ENCODE measurements at places on chromosomes 3 and 15.
A peak's percentile ranks its signal among the peaks of the same experiment; 100 is the strongest.

DNA sequence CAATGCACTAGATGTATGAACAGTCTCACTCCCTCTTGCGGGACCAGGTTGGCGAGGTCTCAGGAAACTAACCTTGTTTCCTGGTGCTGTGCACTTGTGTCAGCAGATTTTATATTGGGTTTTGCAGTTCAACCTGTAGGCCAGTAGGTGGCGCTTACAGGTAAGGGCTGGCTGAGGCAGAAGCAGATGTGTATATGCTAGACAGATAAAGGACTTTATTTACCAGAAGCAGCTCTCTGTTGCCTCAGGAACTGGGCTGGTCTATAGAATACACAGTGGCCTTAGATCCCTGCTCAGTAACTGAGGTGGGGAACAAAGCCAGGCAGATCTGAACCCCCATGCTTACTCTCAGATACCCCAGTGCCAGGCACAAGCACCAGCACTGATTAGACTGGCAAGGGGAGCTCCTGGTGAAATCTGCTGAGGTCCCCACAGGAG is 296.8 kb downstream of the DOCK3 start:
- peak; percentile 60 for DNase-seq

GRCh38 chr15:82105451-82106215 is 59.8 kb upstream of the MEX3B start:
- no peak for DNase-seq

DNA sequence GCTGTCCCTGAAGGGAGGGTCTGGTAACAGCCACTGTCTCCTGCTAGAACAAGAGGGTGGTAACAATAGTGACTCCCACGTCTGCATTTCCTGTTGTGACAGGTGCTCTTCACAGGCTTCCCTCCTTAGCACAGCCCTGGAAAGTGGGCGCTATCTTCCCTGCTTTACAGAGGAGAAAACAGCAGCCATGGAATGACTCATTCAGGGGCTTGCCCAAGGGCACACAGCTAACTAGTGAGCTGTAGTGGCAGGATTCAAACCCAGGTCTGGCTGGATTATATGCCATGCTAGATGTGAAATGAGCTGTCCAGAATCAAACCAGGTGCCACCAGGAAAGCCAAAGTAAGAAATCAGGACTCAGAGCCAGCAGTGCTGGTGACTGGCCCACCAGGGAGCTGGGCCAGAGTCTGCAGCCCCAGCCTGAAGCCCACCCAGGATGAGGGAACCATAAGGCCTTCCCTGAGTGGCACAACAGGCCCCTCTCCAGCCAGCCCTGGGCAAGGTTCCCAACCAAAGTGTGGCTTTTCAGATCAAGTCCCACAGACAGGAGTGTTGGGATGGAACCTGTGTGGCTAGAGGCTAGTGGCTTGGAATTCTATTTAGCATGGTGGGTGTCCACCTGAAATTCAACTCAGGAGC is 102.4 kb downstream of the ETFA start:
- DNase-seq, result peak; percentile 13

DNA sequence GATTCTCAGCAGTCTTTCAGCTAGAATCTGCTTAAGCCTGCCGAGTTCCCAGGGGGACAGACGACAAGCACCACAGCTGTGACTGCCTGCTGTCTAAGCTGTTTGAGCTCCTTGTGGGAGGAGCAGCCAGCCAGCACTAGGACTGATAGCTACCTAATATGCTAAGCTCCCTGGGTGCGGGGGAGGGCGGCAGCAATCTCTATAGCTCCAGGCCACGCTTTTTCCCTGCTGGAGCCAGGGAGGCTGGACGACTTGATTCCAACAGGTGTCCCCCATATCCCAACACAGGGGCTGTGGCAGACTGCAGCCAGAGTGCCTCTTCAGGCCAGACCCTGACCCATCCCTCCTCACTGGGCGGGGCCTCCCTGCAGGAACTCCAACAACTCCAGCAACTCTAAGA is 134.1 kb upstream of the ARPP21 start:
- DNase-seq, result no peak

DNA sequence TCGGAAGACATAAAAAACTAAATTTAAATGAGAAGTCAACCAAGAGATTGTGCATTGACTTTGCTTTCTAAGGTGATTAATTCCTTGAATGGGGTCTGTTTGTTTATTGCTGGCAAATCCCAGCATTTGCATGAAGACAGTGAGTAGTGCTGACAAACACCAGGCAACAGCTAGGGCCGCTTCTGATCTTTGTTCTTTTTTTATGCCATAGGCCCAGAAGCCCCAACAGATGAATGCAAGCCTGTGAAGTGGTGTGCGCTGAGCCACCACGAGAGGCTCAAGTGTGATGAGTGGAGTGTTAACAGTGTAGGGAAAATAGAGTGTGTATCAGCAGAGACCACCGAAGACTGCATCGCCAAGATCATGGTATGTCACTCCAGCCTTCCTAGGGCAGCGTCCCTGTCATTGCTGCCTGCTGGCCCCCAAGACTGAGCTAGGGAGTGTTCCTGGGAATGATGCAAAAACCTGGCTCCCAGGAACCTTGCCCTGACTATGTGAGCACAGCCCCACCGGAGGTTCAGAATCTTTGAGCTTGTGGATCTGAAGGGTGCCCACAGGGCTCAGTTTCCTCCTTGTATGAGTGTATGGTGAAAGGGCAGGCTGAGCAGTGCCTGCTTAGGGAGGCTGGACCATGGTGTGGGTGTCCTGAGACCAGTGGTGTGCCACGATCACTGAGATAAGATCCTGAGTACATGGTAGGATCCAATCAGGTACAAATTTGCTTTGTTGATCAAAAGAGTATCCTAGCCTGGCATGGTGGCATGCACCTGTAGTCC is 13.0 kb downstream of the TF start:
- DNase-seq, result no peak

DNA sequence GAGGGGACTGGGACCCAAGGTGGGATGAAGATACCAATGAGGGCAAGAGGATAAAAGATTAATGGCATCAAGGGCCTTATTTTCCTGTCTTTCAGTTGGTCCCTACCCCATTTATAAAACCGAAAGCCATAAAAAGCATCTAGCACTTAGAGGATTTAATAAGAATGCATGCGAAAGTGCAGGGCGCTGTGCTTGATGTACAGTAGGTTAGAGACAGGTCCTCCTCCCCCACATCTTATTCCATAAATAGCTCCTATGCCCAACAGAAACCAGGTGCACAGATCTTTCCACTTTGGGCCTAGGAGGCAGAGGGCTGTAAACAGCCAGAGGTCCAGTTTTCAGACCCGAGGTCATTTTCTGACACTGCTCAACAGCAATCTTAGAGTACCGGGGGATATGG is 1.2 kb downstream of the LPCAT4 start:
- peak; percentile 7 for DNase-seq

DNA sequence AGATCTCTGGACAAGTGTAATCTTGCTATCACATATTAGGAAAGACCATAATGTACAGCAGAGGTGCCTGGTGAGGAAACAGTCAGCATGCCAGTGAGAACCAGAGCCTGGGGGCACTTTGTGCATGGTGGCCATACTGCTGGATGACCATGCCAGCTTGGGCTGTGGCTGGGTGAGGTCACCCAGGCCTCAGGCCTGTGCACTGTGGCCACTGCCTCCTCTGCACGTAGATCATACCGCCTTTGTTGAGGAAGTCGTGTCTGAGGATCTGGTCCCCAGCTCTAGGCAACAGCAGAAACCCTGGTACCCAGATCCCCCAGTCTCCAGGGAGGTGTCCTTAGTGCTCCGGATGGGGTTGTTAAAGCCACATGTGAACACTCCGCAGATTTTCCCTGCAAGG is 38.9 kb downstream of the ZNF710 start:
- DNase-seq, result no peak

DNA sequence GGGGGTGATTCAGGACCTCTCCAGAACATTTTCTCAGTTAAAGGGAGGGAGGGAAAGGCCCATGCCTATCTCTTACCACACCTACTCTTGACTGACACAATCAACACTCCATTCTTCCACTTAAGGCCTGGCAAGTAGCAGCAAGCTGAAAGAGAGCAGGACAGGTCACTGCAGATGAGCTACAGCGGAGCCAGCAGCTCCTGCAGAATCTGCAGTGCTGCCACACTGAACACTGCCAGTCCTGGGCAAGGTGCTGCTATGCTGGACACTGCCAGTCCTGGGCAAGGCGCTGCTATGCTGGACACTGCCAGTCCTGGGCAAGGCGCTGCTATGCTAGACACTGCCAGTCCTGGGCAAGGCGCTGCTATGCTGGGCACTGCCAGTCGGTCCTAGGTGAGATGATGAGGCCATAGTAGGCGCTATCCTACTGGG is 143.7 kb downstream of the MYLK start:
- no peak for DNase-seq

Data from activated CD8-positive, alpha-beta T cell treated with anti-CD3 and anti-CD28 coated beads for 36 hours (primary cell).